Lower lobe of right lung (tissue), 2 donors: ENCODE measurements at places on chromosomes 1 and 21. TPM values are rescaled to one million over a fixed set of nuclear protein-coding genes. Genes with fewer than 3 reads are reported as not detected.
A peak's percentile ranks its signal among the peaks of the same experiment; 100 is the strongest.

DNA sequence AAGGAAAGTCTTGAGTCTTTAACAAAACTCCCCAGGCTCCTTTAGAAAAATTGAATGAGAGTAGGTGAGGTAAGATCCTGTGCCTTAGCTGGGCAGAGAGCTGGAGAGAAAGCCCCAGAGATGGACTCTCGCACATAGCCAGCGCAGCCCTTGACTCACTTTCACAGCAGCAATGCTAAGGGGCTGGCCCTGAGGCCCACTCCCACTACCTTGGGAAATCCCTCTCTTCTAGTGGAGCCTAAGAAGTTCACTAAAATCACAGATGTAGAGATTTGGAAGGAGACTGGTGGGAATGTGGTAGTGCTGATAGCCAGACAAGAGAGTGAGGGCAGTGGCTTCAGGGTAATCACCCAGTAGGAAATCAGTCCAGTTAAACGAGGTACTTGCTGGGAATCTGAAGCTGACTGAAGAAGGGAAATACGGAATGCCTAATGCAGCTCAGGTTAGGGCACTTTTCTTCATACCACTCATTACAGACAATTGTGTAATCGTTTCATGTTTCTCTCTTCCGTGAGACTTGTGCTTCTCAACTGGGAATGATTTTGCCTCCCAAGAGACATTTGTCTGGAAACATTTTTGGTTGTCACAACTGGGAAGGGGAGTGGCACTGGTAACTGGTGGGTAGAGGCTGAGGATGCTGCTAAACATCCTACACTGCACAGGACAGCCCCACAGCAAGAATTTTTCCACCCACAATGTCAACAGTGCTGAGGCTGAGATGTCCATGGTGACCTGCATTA is 42.4 kb upstream of the LRRC8C start:
- H3K4me3 ChIP-seq, result no peak overlapping the region
- no peak for DNase-seq
- no peaks in the 10 kb centered on the region for H3K27me3 ChIP-seq
- H3K27ac ChIP-seq, result no peak overlapping the region
- H3K36me3 ChIP-seq, result peaks cover under 1% of the 10 kb centered on the region
- H3K4me1 ChIP-seq, result peaks cover 5% of the 10 kb centered on the region

DNA sequence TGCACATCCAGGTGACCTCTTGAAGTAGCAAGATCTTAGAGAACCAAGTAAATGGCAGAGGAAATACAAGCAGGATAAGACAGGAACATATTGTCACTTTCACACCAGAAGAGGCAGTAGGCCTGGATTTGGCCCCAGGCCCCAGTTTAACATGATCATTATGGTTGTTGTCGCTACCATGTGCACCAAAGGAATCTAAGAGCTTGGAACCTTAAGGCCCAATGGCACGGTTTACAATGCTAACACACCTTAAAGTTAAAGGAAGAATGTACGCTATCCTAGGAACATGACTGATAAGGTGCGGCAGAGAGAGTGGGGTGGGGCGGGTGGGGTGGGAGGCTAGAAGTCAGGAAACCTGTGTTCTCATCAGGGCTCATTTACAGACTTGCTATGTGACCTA is 147.5 kb downstream of the ROR1 start:
- no peaks in the 10 kb centered on the region for H3K27me3 ChIP-seq
- H3K4me1 ChIP-seq, result peaks cover 22% of the 10 kb centered on the region
- peak; percentile 41 for DNase-seq
- peak overlapping the region; percentile 42 for H3K27ac ChIP-seq
- H3K36me3 ChIP-seq, result no peaks in the 10 kb centered on the region

- H3K27me3 ChIP-seq, result no peaks in the 10 kb centered on the region
- H3K27ac ChIP-seq, result no peak overlapping the region
- no peak overlapping the region for H3K4me3 ChIP-seq
- no peaks in the 10 kb centered on the region for H3K36me3 ChIP-seq
- DNase-seq, result no peak
Measured at GRCh38 chr1:61585714-61586113, 139.2 kb downstream of the TM2D1 start.

DNA sequence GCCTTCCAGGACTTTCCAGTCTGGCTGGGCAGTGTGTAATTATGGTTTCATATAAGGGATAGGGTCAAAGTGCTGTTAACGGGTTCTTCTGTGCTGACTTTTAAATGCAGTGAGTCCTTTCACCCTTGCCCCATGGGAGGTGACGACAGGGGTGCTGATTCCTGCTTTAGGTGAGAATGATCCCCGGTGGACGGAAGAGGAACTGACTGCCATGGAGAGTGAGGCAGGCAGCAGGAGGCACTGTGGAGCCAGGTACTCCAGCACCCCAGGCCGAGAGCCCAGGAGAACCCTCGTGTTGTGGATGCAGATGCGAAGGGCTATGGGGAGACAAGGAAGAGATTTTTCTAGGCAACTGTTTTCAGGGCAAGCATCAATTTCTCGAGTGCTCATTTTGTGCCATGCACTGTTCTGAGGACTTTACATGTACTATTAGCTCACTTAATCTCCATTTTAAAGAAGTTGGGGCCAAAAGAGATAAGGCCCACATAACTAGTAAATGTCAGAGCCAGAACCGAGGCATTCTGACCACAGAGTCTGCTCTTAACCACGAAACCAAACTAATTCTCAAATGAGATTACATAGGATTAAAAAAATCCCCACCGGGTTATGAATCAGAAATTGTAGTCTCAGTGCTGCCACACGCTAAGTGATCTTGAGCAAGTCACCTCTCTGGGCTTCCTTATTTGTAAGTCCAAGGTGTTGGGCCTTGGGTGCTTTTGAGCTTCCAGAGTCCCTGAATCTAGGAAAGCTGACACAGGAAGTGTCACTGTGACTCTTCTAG is 28.2 kb downstream of the STPG1 start:
- H3K36me3 ChIP-seq, result peaks cover 4% of the 10 kb centered on the region
- H3K4me3 ChIP-seq, result no peak overlapping the region
- no peak for DNase-seq
- H3K27me3 ChIP-seq, result no peaks in the 10 kb centered on the region

GRCh38 chr1:175054736-175055135 is 12.9 kb upstream of the TNN start:
- no peaks in the 10 kb centered on the region for H3K4me1 ChIP-seq
- H3K36me3 ChIP-seq, result no peaks in the 10 kb centered on the region
- no peak overlapping the region for H3K4me3 ChIP-seq
- no peaks in the 10 kb centered on the region for H3K27me3 ChIP-seq
- no peak overlapping the region for H3K27ac ChIP-seq

- no peak overlapping the region for H3K4me3 ChIP-seq
- H3K36me3 ChIP-seq, result no peaks in the 10 kb centered on the region
- H3K4me1 ChIP-seq, result no peaks in the 10 kb centered on the region
- no peak overlapping the region for H3K27ac ChIP-seq
- H3K27me3 ChIP-seq, result no peaks in the 10 kb centered on the region
Measured at GRCh38 chr1:115258302-115258866, 79.7 kb downstream of the NGF start.

DNA sequence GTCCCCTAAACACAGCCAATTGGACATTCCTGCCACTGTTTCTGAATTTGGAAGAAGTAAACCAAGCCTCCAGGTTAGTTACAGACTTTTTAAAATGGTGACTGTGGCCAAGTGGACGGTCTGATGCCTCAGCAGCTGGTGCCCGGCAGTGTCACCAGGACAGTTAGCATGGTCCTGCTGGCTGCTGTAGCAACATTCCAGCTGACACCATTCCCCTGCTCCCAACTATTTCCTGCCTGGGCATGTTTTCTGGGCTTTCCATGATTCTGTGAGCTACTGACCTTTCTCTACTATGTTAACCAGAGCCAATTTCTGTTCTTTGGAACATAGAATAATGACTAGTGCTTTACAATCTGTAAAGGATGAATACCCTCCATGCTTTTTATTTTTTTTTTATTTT is 95.0 kb downstream of the TLR5 start:
- no peaks in the 10 kb centered on the region for H3K4me1 ChIP-seq
- no peaks in the 10 kb centered on the region for H3K27me3 ChIP-seq
- H3K4me3 ChIP-seq, result no peak overlapping the region
- H3K36me3 ChIP-seq, result no peaks in the 10 kb centered on the region
- no peak overlapping the region for H3K27ac ChIP-seq

DNA sequence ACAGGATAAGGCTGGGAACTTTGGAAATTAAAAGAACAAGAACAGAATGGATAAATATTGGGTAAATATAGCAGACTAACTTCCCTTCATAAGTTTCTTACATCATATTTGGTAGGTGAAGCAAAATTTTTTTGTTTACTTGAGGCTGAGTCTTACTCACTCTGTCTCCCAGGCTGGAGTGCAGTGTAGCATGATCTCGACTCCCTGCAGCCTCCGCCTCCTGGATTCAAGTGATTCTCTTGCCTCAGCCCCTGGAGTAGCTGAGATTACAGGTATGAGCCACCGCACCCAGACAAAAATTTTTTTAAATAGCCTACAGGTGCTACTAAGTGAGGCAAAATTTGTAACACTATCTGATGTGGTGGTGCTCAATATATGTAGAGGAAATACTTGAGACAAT is 50.7 kb downstream of the TM2D1 start:
- no peaks in the 10 kb centered on the region for H3K27me3 ChIP-seq
- no peaks in the 10 kb centered on the region for H3K4me1 ChIP-seq
- no peak for DNase-seq
- no peaks in the 10 kb centered on the region for H3K36me3 ChIP-seq
- no peak overlapping the region for H3K27ac ChIP-seq

Gene MAPKAPK2
- total RNA-seq, result 87.0 TPM

Gene SLC1A7
- total RNA-seq, result 0.68 TPM

Gene HAO2
- total RNA-seq, result not detected
